ENCODE measurements at places on chromosomes 7 and 10.

- no peak overlapping the region for H3K27ac ChIP-seq
- H3K4me3 ChIP-seq = no peak overlapping the region
- H3K4me1 ChIP-seq = no peaks in the 10 kb centered on the region
These were observed 94.4 kb upstream of the NEBL start for GRCh38 chr10:20991526-20991925.

DNA sequence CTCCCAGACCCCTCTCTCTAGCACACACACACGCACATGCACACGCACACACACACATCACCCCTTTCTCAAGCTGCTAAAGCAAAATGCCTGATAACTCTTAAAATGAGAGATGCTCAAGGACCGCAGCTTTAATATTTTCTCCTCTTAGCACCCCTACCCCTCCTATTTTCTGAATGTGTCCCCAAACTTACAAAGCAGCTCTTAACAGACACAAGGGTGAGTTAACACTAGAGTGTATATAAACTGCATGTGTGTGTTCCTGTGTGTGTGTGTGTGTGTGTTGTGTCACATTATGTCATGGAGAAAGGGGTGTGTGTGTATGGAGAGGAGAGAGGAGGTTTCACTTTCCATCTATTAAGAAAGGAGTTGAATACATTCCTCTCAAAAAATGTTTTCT, 1.3 kb downstream of the PTN start:
- no peaks in the 10 kb centered on the region for H3K27me3 ChIP-seq
- H3K27ac ChIP-seq = no peak overlapping the region
- H3K4me3 ChIP-seq = no peak overlapping the region

- no peaks in the 10 kb centered on the region for H3K27me3 ChIP-seq
- no peak overlapping the region for H3K27ac ChIP-seq
- no peaks in the 10 kb centered on the region for H3K4me1 ChIP-seq
- DNase-seq = no peak
- H3K36me3 ChIP-seq = no peaks in the 10 kb centered on the region
These were observed 27.2 kb downstream of the LSM5 start for GRCh38 chr7:32462977-32463376.

DNA sequence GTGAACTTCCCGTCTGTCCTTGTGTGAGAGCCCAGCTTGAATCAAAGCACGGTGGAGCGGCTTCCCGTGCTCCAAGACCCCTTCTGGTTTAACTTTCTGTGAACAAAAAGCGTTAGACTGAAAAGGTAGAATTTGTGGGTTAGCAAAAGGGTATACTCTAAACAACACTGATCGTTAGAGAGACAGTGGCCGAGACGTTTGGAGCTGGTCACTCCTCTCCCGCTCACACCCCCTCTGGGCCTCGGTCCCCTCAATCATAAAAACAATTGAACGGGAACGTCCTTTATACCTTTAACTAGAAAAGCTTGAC, 502 bp downstream of the PRKRIP1 start:
- H3K36me3 ChIP-seq = peaks cover 17% of the 10 kb centered on the region
- H3K4me3 ChIP-seq = peak overlapping the region; percentile 61
- peak overlapping the region; percentile 60 for H3K27ac ChIP-seq
- no peaks in the 10 kb centered on the region for H3K27me3 ChIP-seq
- DNase-seq = no peak
- peaks cover 6% of the 10 kb centered on the region for H3K4me1 ChIP-seq

DNA sequence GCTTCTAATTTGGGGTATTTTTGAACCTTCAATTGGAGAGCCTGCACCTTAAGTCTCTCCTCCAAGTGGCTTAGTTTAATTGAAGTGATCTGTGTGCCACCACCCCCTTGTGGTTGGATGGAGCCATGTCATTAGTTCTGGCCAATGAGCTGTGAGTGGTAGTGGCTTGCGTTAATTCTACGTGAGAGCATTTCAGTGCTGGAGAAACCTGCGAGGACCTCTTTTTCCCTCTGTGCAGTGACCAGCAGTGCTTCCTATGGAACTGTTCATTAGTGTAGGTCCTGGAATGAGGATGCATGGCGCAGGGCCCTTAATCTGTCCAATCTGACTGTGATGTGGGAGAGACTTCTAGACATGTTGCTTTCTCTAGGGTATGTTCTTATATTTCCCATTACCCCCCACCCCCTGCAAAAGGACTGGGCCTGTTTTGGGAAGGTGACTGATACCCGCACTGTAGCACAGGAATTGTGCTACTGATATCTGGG, 3.8 kb downstream of the HILPDA start:
- no peaks in the 10 kb centered on the region for H3K36me3 ChIP-seq
- H3K27me3 ChIP-seq = no peaks in the 10 kb centered on the region
- peak; percentile 85 for DNase-seq
- no peaks in the 10 kb centered on the region for H3K4me1 ChIP-seq
- H3K27ac ChIP-seq = no peak overlapping the region
- H3K4me3 ChIP-seq = no peak overlapping the region

DNA sequence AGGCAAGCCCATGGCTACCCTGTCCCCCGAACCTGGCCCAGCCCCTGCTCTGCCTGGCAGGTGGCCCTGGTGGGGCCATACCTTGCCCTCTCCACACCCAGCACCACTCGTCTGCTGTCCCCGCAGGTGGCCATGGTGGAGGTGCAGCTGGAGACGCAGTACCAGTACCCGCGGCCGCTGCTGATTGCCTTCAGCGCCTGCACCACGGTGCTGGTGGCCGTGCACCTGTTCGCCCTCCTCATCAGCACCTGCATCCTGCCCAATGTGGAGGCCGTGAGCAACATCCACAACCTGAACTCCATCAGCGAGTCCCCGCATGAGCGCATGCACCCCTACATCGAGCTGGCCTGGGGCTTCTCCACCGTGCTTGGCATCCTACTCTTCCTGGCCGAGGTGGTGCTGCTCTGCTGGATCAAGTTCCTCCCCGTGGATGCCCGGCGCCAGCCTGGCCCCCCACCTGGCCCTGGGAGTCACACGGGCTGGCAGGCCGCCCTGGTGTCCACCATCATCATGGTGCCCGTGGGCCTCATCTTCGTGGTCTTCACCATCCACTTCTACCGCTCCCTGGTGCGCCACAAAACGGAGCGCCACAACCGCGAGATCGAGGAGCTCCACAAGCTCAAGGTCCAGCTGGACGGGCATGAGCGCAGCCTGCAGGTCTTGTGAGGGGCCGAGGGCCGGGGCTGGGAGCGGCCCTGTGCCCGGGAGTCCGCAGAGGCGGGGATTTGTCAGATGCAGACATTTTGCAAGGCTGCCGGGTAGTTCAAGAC, 13.2 kb downstream of the ORAI2 start:
- H3K4me1 ChIP-seq = no peaks in the 10 kb centered on the region
- no peak overlapping the region for H3K27ac ChIP-seq
- H3K36me3 ChIP-seq = peaks cover 4% of the 10 kb centered on the region

DNA sequence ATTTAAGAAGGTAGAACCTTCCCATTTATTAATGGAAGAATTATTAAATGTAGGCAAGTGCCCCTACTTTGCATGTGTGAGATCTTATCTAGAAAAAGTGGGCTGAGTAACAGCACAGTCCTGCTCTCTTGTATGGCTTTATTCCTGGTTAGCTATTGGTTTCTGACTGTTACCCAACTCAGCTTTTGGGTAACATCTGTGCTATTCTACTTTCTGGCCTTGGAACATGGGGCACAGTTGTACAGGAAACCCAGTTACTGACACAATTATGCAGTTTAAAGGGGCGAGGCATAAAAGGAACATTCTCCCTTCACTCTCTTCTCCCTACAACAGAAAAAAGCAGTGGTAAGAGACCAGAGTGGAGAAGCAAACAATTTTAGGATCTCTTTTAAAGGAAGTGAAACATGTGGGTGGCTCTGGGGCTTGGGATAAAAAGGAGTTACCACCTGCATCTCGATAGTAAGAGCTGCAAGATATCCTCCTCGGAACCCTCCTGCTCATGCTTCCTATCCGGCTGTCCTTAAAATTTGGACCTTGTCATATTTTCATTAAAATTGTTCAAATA, 16.0 kb downstream of the NUDT5 start:
- no peak for DNase-seq
- H3K4me1 ChIP-seq = no peaks in the 10 kb centered on the region
- no peak overlapping the region for H3K27ac ChIP-seq

- H3K27me3 ChIP-seq = no peaks in the 10 kb centered on the region
- no peak overlapping the region for H3K4me3 ChIP-seq
- no peak for DNase-seq
- H3K27ac ChIP-seq = no peak overlapping the region
- no peaks in the 10 kb centered on the region for H3K36me3 ChIP-seq
- no peaks in the 10 kb centered on the region for H3K4me1 ChIP-seq
These were observed 513.4 kb upstream of the GHITM start for GRCh38 chr10:83625831-83626360.

DNA sequence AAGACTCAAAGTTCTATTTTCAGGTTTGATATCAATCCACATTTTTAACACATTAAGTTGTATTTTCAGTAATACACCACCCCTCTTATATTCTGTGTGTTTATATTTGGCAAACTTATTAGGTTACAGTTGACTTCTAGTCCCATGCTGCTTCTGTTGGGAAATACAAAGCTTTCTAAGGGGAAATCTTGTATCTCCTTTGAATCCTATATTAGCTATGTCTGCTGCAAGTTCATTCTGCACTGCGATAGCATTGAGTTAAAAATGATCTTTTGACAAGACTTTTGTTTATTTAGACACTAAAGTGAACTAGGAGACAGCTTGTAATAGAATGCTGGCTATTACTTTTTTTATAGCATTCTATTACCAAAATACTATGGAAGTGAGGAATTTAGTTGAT, 625.1 kb upstream of the ANKRD30A start:
- no peak overlapping the region for H3K4me3 ChIP-seq
- peaks cover 7% of the 10 kb centered on the region for H3K4me1 ChIP-seq
- no peak overlapping the region for H3K27ac ChIP-seq
- no peaks in the 10 kb centered on the region for H3K36me3 ChIP-seq

- no peak overlapping the region for H3K4me3 ChIP-seq
- H3K4me1 ChIP-seq = peaks cover 2% of the 10 kb centered on the region
- H3K27ac ChIP-seq = peak overlapping the region; percentile 11
- H3K27me3 ChIP-seq = no peaks in the 10 kb centered on the region
These were observed 152.0 kb downstream of the CCDC3 start for GRCh38 chr10:12849319-12850181.

GRCh38 chr7:51165337-51165736, 151.3 kb downstream of the COBL start:
- H3K27me3 ChIP-seq = no peaks in the 10 kb centered on the region
- no peak for DNase-seq
- H3K27ac ChIP-seq = no peak overlapping the region
- H3K4me1 ChIP-seq = no peaks in the 10 kb centered on the region
- H3K36me3 ChIP-seq = no peaks in the 10 kb centered on the region

DNA sequence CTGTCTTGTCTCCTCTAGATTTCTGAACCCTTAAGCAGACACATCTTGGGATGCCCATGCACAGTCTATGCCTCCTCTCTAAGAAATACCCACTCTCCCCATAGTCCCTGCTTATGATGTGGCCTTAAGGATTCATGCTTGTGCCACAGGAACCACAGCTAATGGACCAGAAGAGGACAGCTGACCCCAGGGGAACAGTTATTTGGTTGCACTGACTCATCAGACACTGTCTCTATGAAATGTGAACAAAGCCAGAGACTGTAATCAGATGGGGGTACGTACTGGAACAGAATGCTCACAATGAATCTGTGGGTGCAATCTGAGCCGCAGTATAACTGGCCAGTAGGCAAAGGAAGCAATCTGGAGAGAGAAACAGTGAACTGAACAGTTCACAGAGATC, 121.9 kb downstream of the USP6NL start:
- DNase-seq = no peak
- no peaks in the 10 kb centered on the region for H3K4me1 ChIP-seq

DNA sequence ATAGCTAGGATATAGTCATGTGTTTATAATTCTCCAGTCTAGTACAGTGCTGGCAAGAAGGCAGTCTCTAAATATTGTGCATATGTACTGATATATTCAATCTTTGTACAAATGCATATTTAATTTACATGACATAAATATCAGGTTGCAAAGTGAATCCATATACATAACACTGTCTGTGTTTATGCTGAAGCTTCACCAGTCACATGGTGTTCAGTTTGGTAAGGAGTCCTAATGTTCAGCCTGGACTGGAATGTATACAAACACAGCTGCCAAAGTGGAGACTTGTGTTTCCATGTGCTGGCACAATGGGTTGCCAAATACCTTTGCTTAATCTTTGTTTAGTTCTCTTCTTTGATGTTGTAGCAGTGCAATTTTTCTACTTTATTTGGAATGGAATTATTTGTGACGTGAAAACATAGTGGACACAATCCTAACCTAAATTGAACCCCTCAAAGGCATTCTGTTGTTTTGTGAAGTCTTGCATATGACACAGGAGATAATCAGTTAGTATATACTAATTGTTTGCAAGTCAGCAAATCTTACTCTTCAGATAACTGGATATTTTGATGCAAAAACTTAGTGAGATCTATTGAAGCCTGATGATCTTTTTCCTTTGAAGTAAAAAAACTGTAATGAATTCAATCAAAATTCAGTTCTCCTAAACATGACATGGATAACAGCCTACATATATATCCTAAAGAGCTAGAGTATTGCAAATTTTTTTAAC, 17.3 kb upstream of the ARL4A start:
- H3K27ac ChIP-seq = no peak overlapping the region
- no peak overlapping the region for H3K4me3 ChIP-seq
- no peaks in the 10 kb centered on the region for H3K36me3 ChIP-seq
- H3K27me3 ChIP-seq = no peaks in the 10 kb centered on the region

DNA sequence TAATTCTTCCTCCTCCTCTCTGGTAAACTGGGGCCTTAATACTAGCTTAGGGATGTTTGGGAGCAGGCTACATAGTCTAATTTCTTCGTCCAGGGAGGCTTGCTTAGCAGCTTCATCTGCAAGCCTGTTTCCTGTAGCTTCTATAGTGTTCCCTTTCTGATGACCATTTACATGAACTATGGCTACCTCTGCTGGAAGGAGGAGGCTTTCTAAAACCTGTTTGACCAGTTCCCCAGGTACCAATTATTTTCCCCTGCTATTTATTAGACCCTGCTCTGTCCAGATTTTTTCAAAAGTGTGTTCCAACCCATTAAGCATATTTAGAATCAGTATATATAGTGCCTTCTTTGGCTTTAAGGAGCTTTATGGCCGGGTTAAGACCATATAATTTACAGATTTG, 38.8 kb upstream of the DNAH11 start:
- no peaks in the 10 kb centered on the region for H3K36me3 ChIP-seq
- no peak overlapping the region for H3K27ac ChIP-seq
- no peaks in the 10 kb centered on the region for H3K4me1 ChIP-seq
- no peak for DNase-seq
- H3K27me3 ChIP-seq = no peaks in the 10 kb centered on the region

GRCh38 chr7:158695726-158696452, 8.7 kb downstream of the NCAPG2 start:
- no peak overlapping the region for H3K4me3 ChIP-seq
- H3K27me3 ChIP-seq = no peaks in the 10 kb centered on the region
- no peaks in the 10 kb centered on the region for H3K36me3 ChIP-seq
- no peaks in the 10 kb centered on the region for H3K4me1 ChIP-seq

Data from ascending aorta (tissue), 2 donors.